Prostate gland (tissue), 2 donors: ENCODE measurements at places on chromosomes 1 and 21. TPM values are rescaled to one million over a fixed set of nuclear protein-coding genes. Genes with fewer than 3 reads are reported as not detected.

Gene CHODL
- total RNA-seq = 0.59 TPM

GRCh38 chr1:90340606-90341005, 345.7 kb downstream of the ZNF326 start:
- H3K4me1 ChIP-seq = no peaks in the 10 kb centered on the region
- H3K27ac ChIP-seq = no peak overlapping the region
- no peaks in the 10 kb centered on the region for H3K27me3 ChIP-seq
- no peak for DNase-seq

DNA sequence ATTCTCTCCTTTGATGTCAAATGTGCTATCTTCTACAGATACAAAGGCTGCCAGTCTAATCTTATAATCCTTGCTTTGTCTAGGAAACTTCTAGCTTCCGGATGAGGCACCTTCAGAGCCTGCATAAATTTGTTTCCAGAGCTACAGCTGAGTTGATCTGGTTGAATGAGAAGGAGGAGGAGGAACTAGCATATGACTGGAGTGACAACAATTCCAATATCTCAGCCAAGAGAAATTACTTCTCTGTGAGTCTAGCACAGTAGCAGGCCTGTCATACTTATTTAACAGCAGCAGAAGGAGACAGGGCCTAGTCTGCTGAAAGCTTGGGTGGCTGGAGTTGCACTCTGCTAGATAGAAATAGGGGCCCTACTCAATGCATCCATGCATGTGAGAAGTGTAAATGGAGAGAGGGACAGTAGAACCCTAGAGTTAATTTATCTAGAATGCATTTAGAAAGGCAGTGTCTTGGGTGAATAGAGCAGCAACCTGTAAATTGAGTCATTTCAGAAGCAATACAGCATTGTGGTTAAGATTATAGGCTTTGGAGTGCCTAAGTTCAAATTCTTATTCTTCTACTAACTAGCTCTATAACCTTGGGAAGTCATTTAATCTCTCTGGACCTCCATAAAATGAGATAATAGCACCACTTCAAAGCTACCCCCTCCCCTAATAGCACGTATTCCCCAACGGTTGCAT, 89.0 kb downstream of the MACF1 start:
- H3K4me3 ChIP-seq = no peak overlapping the region
- no peaks in the 10 kb centered on the region for H3K4me1 ChIP-seq
- no peak overlapping the region for H3K27ac ChIP-seq
- no peaks in the 10 kb centered on the region for H3K36me3 ChIP-seq
- DNase-seq = no peak

- no peaks in the 10 kb centered on the region for H3K4me1 ChIP-seq
- no peak for DNase-seq
- H3K4me3 ChIP-seq = no peak overlapping the region
- peaks cover 4% of the 10 kb centered on the region for H3K27me3 ChIP-seq
- no peak overlapping the region for H3K27ac ChIP-seq
- H3K36me3 ChIP-seq = no peaks in the 10 kb centered on the region
Measured at GRCh38 chr1:30514137-30514654, 209.2 kb downstream of the MATN1 start.

GRCh38 chr1:85330214-85330631, 53.8 kb upstream of the BCL10 start:
- H3K27me3 ChIP-seq = no peaks in the 10 kb centered on the region
- no peaks in the 10 kb centered on the region for H3K4me1 ChIP-seq
- H3K36me3 ChIP-seq = no peaks in the 10 kb centered on the region
- H3K27ac ChIP-seq = no peak overlapping the region
- no peak for DNase-seq
